ENCODE measurements at places on chromosomes 3 and 15.

- DNase-seq: no peak
Measured at GRCh38 chr15:32903591-32904290, 185.9 kb downstream of the GREM1 start.

DNA sequence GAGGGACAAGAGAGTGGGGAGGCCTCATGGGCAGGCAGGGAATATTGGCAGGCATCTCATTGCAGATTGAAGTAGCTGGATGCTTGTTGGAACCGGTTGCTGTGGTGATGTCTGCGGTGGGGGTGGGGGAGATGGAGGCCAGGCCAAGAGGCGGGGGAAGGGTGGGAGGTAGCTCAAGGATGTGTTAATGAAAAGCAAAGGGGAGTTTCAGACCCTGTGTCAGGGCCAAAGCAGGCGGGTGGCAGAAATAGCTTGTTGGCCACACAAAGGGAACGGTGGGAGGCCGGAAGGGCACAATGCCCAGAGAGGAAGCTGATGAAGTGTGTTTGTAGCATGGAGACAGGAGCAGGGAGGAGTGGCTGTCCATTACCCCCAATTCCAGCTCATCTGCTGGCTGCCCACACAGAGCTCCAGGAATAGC lies 28.0 kb downstream of the CCDC33 start:
- DNase-seq: peak; percentile 34

DNA sequence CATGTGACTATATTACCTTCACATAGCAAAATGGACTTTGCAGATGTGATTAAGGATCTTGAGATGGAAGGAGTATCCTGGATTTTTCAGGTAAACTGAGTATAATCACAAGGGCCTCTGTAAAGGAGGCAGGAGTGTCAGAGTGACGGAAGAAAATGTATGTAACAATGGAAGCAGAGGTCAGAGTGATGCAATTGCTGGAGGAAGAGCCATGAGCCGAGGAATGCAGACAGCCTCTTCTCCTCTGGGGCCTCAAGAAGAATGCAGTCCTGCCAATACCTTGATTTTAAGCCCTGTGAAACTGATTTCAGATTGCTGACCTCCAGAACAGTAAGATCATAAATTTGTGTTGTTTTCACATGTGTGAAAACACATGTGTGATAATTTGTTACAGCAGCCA lies 15.1 kb downstream of the HEMK1 start:
- DNase-seq: no peak

DNA sequence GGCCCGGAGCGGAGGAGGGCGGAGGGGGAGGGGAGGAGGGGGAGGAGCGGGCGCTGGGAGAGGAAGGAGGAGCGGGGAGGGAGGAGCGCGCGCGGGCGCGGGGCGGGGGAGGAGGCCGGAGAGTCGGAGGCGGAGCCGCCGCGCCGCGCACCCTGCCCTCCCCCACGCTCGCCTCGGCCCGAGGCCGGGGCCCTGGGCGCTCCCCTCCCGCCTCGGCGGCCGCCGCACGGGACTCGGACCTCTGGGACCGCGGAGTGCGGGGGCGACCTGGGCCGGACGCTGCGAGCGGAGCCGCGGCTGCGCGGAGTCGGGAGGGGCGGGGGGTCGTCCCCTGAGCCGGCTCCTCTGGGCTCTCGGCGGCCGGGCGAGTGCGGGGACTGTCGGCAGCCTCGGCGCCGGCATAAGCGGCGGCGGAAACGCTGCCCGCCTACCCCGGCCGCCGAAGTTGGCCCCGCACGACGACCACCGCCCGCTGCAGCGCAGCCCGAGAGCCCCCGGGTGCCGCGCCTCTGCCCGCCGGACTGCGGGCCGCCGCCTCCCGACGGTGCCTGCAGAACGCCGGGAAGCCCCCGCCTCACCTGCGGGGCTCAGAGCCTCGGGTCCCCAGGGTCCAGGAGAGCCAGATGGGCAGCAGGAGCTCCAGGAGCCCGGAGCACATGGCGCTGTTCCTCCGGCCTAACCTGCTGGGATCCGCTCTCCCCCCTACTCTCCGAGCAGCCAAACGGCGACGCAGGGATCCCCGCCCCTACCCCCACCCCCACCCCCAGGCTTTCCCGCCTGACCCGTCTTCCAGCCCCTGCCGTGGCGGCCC lies 406 bp upstream of the GABRB3 start:
- no peak for DNase-seq

GRCh38 chr15:95957861-95958260 lies 372.6 kb upstream of the NR2F2 start:
- DNase-seq: no peak

- DNase-seq: no peak
Measured at GRCh38 chr3:193872265-193872753, 263.6 kb upstream of the HES1 start.

GRCh38 chr15:88043396-88043795 lies 213.1 kb downstream of the NTRK3 start:
- DNase-seq: no peak

Measured in NCI-H2081 treated with DMSO at 0.1 percent for 48 hours (cell line).